ENCODE measurements at places on chromosomes 2 and 18.

DNA sequence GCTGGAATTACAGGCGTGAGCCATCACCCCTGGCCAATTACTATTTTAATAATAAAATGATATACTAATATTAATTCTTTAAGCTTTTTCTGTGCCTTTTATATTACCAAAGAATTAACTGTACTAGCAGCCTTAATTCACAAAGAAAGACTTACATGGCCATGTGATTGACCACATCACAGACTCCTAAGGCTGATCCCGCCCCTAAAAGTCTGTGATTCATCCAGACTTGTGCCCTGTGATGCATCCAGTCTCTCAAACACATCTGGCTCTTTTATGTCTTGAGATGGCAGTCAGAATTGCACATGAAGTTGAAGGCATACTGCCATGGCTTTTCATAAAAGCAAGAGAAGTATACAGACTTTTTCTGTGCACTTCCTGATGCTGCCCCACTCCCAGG lies 91.7 kb downstream of the DTNA start:
- no peak for DNase-seq

- no peak for DNase-seq
Measured at GRCh38 chr2:239402666-239403065, 1.8 kb upstream of the HDAC4 start.

GRCh38 chr2:55842046-55842445 lies 81.5 kb downstream of the EFEMP1 start:
- no peak for DNase-seq

- no peak for DNase-seq
Measured at GRCh38 chr2:144402251-144402650, 117.7 kb downstream of the ZEB2 start.

DNA sequence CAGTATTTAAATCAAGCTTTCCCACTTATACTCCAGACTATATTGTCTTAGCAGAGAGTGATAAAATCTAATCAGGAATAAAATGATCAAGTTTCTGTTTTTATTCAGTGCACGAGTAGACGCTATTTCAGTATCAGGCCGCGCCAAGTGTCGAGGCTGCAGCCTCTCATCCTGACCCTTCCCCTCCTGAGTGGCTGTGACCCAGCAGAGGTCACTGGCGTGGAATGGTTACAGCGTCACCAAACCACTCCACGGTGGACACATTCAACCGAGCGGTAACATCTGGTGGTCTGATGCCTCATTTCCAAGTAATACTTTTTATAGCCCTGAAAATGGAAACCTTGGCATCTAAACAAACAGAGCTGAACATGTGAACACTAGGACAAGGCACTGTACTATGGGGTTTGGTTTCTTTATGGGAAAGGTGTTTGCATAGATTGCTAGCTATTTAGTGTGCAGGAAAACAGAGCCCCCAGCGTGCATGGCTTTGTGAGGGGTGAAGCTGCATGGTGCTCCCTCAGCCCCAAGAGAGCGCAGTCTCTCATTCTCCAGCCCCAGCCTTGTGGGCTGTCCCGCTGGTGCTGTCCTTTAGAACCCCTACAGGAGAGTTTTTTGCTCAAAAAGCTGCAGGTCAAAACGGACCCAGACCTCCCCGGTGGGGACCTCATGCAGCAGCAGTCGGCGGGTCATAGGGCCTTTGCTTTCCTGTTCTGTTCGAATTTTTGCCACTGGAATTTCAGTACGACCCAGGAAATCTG lies 28.4 kb downstream of the FAM228A start:
- DNase-seq = no peak

DNA sequence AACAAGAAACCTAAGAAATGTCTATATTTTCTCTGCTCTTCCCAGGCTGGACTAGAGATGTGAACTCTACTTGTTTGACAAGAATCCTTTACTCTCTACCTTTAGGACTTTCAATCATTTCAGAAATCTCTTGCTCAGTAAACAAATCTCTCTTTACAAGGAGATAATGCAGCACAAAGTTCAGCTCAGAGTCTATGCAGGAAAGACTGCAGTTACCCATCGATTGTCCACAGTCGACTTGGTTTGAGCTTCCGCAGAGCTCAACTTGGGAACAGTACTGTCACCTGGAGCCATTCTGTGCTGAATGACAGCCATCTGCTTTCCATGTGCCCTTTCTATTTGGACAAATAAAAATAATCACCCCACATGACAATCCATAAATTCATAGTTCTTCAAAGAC lies 259.7 kb upstream of the STON1 start:
- DNase-seq = no peak
